ENCODE measurements at places on chromosomes 1 and 21.
A peak's percentile ranks its signal among the peaks of the same experiment; 100 is the strongest.

DNA sequence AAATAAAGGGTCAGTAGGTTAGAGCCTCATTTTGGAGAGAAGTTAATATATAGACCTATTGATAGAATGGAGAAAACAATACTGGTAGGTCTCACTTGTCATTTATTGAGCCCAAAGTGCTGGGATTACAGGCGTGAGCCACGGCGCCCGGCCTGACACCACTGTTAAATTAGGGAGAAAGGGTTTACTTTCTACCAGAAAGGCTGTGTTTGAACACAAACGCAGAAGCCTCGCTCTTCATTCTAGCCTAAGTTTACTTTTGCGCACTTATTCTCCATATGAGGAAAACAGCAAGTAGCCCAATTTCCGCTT, 710 bp upstream of the PRPF3 start:
- DNase-seq: no peak

GRCh38 chr1:86375688-86376087, 20.4 kb downstream of the ODF2L start:
- no peak for DNase-seq

DNA sequence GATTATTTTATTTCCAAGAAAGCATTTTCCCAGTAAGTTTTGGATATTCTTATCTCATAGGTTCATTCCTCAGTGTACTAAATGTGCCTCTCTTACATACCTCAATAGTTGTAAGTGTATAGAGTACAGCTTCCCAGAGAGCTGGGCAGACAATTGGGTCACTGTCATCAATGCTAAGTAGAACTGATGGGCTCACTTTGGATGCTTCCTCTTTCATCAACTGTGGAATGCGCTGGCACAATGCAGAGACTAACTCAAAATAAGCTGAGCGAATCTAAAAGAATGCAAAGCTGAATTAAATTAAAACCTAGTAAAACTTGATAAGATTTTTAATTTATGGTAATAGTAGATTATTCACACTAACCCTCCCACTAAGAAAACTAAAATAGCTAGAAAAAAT, 21.5 kb downstream of the LTN1 start:
- no peak for DNase-seq

DNA sequence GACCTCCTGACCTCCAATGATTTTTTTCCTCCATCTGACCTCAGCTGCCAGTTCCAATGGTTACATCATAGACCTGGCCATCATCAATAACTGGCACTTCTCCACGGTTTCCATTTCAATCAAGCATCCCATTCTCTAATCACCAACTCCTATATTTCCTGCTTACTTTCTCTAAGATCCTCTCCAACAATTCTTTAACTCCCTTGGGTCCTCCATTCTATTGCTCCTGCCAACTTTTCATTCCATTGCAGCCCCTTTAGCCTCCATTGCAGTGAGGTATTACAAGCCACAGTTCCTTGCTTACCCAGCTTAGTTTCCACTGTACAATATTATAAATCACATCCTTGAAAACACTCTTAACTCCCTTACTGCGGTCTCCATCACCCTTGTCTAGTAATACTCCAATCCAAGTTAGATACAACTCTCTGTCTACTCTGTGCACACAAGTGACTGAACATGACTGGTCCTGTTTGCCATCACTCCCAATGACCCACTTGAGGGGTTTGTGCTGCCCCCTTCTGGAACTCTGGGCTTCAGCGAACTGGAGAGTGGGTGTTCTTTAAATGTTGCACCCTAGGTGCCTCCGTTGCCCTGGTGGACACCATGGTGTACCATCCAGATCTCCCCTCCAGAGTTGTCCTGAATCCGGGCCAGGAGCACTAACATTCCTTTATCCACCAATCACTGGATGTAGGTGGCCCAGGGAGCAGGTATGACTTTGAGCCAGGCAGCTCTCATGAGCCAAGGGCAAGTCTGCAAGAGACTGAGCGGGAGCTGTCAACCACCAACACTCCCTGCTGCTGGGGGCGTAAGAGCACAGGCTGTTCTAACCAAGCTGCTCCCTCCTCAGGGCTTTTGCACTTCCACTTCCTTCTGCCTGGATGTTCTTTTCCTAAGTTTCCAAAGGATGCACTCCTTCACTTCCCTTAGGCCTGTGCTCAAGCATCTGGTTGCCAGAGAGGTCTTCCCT, 3.7 kb upstream of the FNDC7 start:
- peak; percentile 58 for DNase-seq

DNA sequence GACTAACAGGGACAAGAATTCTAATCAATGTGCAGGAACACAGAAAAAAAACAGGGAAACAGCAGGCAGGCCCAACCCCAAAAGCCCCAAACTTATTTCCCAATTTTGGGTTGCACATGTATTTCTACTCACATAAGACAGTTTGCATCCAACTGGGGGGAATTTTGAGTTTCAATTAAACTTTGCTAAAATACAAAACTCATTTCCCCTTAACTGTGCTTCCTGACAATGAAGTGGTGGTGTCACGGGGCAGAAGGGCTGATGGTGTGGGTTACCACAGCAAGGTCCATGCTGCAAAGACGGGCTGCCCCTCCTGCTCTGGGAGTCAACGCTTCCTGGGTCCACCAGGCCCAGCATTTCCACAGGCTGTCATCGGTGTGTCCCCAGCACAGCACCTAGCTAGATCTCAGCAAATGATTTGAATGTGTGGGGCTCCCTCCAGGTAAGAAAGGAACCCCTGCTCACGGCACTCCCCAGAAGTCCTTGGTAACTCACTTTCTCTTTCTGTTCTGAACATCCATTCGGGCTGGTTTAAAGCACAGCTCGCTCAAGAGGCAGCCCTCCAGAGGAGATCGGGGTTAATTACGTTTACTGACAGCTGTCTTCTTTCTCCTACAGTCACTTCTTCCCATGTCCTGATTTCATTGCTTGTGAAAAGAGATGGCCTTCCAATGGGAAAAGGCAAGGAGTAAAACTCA, 27.4 kb downstream of the HIVEP3 start:
- DNase-seq: peak; percentile 9

DNA sequence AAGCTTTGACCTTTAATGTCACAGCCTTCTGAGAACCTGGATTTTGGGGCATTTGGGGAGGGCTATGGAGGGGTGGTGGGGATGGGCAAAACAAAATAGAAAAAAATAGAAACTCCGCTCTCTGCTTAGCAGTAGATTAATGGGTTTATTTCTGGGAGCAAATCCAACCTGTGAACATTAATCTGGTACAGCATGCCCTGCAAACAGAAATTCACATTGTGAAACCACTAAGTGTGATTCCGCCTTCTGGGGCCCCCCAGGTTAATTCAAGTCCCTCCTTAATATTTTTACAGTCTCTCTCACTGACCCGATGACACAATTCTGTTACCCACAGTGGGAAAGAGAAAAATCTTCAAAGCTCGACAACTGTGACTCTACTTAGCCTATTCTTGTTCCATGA, 76.4 kb downstream of the TIAM1 start:
- no peak for DNase-seq

- no peak for DNase-seq
Measured at GRCh38 chr1:215606564-215607168, 39.6 kb downstream of the KCTD3 start.

DNA sequence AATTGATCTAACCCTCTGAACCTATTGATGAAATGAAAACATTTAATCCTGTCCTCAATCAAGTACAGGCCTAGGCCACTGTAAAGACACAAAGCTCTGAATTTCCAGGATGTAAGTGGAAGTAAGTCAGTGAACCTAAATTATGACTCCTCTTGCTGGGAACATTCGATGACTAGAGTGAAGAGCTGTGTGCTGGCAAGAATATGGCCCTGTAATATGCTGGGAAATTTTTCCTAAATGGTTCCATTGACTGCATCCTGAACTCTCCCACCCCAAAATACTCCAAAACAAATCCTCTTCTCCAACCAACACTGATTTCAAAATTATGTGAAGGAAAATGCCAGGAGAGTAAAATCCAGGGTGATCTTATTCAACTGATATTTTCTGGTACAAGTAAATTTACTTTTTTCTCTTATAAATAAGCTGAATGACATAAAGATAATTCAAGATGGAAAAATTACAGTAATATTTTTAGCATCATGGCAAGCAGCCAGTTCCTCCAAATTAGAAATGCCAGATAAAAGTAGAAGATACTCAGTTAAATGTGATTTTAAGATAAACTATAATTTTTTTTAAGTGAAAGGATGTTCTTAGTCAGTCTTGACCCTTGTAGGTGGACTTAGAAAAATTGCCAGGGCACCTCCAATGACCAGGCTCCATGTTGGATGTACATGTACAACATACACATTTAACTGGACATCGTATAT, 269.4 kb downstream of the PTGER3 start:
- no peak for DNase-seq

GRCh38 chr1:192887426-192887825, 78.6 kb downstream of the RGS2 start:
- no peak for DNase-seq

GRCh38 chr1:27521336-27521831, 31.4 kb upstream of the WASF2 start:
- no peak for DNase-seq

GRCh38 chr1:225338545-225338944, 89.3 kb downstream of the LBR start:
- no peak for DNase-seq

DNA sequence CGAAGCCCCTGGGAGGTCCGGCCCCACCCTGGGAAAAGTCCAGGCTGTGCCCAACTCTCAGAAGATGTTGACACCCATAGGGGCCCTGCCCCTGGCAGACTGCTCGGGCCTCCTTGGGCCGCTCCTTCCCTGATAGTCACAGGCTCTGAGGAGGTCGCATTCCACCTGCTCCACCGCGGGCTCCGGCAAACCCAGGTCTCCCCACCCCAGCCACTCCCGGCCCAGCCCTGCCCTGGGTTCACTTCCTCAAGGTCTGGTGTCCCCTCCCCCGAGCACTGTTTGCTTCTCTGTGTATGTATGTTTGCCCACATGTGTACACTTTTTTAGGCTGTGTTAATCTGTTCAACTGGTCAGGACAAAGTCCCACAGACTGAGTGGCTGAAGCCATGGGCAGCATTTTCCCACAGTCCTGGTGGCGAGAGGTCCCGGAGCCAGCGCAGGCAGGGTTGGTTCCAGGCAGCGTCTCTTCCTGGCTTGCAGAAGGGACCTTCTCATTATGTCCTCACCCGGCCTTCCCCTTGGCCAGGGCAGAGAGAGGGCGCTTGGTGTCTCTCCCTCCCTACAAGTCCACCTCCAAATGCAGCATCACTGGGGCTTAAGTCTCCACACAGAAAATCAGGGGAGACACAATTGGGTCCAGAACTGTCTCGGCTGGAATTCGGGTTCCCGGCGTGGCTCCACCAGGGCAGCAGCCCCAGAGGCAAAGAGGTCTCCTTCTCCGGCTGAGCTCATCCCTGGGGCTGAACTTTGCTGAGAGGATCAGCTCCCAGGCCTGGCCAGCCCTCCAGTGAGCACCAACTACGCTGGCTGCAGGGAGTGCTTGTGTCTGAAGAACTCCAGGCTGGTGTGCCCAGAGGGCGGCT, 10.5 kb upstream of the PRXL2B start:
- no peak for DNase-seq

DNA sequence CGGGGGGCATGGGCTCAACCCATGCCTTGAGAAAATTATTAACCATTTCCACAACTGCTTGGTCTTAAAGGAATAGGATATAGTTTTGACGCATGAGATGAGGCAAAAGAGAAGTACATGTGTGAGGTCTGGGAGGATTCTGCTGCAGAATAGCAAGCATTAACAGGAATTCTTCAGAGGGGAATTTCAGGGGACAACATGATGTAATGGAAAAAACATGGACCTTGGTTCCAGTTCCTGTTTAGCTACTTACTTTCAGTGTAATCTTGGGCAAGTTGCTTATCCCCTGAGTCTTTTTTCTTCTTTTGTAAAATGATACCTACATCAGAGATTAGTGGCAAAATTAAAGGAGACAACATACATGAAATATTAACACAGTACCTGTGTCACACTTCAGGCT, 85.6 kb downstream of the PRRX1 start:
- DNase-seq: no peak

GRCh38 chr21:14262039-14262438, 46.1 kb downstream of the RBM11 start:
- no peak for DNase-seq

DNA sequence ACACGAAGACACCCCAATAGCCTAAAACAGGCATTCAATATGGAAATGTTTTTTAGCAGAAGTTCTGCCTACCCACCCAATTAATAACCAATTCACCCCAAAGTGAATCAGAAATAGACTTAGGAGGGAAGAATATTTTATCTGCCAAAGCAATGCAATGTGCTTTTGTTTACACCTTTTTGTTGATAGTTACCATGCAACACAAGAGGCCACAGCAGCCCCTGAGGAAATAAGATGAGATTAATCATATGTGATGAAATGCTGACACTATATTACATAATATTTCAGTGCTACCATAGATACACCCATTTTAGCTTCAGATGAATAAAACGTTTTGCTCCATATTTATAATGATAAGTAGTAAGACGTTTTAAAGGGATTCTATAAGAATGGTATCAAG, 60.9 kb upstream of the RGS2 start:
- no peak for DNase-seq

GRCh38 chr21:38789275-38789674, 16.5 kb upstream of the ETS2 start:
- no peak for DNase-seq

- DNase-seq: peak; percentile 30
Measured at GRCh38 chr1:52057255-52057654, 1.2 kb downstream of the BTF3L4 start.

All from KBM-7 (cell line).